ENCODE measurements at places on chromosomes 7 and 10.

GRCh38 chr7:117901089-117901797, 28.0 kb upstream of the CTTNBP2 start:
- DNase-seq: no peak

GRCh38 chr7:23353172-23353571, 54.0 kb downstream of the MALSU1 start:
- no peak for DNase-seq

GRCh38 chr7:140534743-140535142, 55.4 kb upstream of the MKRN1 start:
- DNase-seq: no peak

DNA sequence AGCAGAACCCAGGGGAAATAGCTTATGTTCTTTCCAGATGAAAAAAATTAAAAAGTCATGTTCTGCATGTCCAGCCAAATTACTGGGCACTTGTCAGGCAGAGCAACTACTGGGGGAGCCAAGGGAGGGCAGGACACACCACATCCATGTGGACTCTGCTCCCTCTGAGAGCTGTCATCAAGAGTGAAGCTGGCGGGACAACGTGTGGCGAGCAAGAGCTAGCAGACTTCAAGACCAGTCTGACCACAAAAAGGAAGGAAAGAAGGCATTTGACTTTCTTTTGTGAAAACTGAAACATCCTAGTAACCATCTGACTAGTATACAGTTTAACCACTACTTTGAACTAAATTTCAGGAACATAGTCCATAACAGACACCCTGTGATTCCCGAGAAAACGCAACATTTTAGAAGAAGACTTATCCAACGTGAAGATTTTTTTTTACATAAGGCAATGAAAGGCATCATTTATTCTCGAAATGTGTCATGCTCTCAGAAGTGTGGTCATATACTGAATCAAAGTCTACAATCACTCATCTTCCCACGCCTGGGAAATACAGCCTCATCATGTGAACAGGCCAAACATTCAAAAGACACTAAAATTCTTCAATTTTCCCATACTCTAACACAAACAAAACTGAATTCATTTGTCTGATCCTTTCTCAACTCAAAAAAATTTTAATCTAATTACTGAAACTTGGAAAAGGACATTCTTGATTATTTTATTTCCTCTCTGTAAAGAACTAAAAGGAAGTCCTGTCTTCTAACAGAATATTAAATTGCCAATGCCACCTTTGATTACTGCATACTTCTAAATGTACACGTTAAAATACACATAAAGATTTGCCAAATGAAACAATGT, 15.5 kb downstream of the CYTH3 start:
- no peak for DNase-seq

GRCh38 chr7:70159121-70159520, 560.8 kb downstream of the AUTS2 start:
- DNase-seq: no peak

GRCh38 chr7:29400437-29400836, 163.2 kb upstream of the PRR15 start:
- no peak for DNase-seq

- no peak for DNase-seq
Observed at GRCh38 chr10:130491011-130491692, 355.0 kb downstream of the GLRX3 start.

GRCh38 chr10:20817646-20818045, 79.5 kb downstream of the NEBL start:
- DNase-seq: no peak

GRCh38 chr7:157524731-157525130, 187.9 kb downstream of the DNAJB6 start:
- no peak for DNase-seq
